Stimulated activated CD8-positive, alpha-beta memory T cell treated with anti-CD3 and anti-CD28 coated beads, Interleukin-4, amount 100 ng/mL, for 4 hours (primary cell): ENCODE measurements at places on chromosomes 3 and 15.

DNA sequence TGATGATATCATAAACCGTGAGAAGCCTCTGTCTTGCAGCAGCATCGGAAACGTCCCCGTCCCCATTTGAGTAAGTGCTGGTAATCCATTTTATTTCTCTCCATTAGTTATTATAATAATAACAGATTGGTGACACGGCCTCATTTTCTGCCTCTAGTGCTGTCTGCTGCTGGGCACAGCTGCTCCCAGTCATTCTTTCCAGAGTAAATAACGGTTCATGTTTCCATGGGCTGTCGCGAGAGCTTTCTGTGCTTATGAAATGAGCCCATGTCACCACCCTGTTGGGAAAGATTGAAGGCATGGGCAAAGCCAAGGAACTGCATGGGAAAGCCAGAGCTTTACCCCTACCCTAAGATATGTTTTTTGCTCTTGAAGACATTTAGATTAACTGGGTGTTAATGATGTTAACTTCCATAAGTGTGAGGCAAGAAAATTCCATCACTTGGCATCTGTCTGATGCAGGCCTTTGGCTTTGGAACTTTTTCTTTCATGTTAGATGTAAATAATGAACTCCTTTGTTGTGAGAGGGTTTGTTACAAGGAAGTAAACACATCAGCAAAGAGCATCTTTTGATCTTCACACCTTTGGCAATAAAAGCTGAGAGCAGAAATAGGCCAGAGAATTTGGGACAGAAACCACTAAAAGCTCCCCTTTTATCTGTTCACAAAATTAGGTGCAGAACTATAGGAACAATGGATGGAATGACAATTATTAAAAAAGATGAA lies 141.8 kb downstream of the FILIP1L start:
- no peak for DNase-seq

DNA sequence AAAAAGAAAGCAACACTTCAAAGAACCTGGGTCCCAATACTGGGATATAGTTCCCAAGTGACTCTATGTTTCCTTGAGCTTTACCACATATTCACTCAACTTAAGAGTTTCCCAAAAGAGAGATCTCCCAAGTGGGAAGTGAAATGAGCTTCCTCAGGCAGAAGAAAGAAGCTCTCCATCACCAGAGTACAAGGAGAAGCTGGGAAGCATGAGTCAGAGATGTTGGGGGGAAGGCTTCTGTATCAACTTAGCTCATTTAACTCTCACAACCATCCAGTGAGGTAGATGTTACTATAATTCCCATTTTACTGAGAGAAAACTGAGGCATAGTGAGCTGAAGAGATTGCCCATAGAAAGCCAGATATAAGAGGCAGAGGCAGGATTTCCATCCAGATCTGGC lies 47.0 kb upstream of the TRIM42 start:
- DNase-seq = no peak

- DNase-seq = no peak
These were observed 11.4 kb downstream of the RSRC1 start for GRCh38 chr3:158121295-158121694.

- no peak for DNase-seq
These were observed 27.3 kb upstream of the PLA2G4D start for GRCh38 chr15:42121682-42122081.

DNA sequence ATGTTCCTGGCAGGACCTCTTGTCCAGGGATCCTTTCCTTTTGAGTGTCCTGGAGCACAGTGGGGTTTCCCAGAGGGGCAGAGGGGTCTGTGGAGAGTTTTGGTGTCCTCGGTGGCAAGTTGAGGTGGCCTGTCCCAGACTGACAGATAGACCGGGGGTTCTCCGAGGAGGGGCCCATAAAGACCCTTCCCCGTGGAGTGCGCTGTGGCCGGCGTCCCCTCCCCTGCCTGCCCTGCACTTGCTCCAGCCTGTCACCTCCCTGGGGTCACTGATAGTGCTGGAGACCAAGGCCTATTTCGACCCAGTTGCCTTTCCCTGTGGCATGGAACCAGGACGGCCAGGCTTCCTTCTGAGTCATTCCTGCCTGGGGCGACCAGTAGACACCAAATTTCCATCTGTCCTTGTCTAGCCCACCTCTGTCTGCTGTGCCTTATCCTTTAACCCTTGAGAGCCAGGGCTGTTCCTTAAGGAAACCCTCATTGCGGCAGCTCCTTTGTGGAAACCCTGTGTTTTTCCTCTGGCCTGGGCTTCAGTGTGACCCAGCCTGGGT lies 2.9 kb downstream of the MUC4 start:
- DNase-seq = no peak

DNA sequence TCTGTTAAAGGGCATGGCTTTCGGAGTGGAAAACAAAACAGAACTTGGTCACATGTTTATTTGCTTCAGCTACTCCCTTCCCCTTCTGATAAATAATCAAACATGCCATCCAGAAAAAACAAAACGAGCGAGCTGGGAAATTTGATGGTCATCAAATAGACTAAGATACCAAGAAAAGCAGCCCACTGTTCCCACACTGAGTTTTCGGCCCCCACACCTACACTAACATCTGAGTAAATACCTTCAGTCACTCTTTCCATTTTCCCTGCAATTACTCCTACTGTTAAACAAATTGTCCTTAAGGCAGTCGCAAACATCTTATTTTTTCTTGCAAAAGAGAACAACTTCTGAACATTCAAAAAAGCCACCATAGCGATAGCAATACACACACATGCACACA lies 454.6 kb downstream of the FOXP1 start:
- DNase-seq = no peak

DNA sequence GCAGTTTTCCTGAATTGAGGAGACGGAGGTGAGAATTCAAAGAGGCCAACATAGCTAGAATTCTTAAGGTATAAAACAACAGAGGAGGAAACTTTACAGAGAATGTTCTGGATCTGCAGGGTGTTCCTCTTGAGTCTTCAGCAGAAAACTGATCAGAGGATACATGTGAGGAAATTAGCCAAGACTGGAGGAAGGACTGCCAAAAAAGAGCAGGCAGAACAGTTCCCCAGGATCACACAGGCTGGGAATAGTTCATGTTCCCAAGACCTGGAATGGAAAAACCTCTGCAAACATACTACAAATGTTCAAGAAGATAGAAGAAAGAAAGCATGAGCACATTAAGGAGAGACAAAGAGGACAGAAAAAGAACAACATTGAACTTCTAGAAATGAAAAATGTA lies 7.5 kb downstream of the SLC49A4 start:
- no peak for DNase-seq

- DNase-seq = no peak
These were observed 3.0 kb upstream of the ZBED2 start for GRCh38 chr3:111598139-111598538.

DNA sequence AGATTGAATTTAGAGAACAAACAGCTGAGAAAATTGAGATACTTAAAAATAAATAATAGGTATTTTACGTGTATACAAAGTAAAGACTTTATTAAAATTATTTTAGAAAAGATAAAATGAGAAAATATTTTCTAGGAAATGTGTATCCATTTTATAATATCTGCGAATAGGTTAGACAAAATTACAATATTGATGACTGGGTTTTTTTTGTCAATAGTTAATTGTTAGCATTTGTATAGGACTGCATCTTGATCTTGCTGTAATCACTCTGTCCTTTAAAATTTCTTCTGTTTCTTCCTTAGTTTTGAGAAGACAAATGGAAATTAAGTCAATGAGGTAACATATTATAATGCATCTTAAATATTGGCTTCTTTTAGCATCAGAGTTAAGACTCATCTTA lies 50.3 kb downstream of the MEF2A start:
- DNase-seq = no peak

DNA sequence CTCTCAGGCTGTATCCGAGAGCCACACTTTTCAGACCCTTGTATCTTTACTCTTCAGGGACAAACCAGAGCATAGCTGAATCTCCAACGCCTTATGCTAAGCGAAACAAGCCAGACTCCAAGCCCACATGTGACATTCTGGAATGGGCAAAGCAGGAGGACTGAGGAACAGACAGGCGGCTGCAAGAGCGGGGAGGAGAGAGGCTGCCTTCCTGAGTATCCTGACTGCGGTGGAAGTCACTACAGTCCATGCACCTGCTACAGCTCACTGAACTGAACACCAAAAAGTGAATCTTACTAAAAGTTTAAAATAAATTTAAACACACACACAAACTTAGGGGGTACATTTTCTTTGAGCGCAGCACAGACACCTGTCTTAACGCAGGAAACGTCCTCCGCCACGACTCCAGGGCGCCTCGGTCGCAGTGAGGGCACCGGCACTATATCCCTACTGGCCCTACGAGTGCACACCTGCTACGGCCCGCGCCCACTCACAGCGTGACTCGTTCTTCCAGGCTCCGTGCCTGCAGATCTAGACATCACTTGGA lies 1.4 kb downstream of the CYFIP1 start:
- no peak for DNase-seq

DNA sequence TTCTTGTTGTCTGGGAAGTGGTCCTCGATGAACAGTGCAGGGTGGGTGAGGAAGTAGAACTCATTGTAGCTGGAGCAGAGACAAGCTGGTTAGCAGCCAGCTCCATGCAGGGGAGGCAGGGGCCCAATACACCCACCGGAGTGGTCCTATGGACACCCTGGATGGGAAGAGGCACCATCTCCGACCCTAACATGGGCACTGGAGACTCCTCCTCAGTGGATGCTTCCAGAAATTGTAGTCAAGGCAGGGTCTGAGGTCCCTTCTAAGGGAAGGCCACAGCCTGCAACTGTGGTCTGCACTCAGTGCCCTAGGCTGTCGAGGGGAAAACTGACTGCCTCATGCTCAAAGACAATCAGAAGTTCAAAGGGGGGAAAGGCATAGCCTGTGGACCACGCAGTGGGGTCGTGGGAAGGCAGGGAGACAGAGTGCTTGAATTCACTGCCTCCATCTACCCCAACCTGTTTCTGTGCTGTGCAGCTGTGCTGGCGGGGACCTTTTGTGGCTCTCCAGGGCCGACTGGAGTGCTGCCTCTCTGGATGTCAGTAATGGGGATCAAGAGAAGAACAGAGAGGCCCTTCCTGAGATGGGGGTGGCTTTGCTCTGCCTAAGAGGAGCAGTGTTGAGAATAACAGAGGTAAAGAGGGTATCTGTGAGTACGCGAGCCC lies 41.9 kb downstream of the KY start:
- DNase-seq = no peak
